Effector memory CD4-positive, alpha-beta T cell (primary cell): ENCODE measurements at places on chromosomes 7 and 10.

- no peak for DNase-seq
Measured at GRCh38 chr7:3712841-3713240, 411.8 kb downstream of the SDK1 start.

- DNase-seq = no peak
Measured at GRCh38 chr7:39453743-39454355, 112.4 kb upstream of the YAE1 start.

DNA sequence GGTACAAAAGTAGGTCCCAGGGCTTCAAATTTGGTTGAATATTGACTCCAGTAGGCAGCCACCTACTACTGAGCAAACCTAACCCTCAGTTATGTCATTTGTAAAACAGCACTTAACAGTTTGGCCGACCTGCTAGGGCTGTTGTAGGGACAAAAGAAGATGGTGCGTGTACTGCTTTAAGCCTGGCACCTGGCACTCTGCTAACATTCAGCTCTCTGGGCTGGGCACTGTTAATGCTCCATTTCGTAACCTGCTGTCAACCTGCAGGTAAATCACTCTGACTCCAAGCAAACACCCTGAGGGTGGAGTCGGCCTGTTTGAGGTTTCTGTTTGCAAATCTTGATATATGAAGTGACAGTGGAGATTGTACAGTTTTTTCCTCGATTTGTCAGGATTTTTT is 7.2 kb downstream of the ZKSCAN1 start:
- DNase-seq = no peak

DNA sequence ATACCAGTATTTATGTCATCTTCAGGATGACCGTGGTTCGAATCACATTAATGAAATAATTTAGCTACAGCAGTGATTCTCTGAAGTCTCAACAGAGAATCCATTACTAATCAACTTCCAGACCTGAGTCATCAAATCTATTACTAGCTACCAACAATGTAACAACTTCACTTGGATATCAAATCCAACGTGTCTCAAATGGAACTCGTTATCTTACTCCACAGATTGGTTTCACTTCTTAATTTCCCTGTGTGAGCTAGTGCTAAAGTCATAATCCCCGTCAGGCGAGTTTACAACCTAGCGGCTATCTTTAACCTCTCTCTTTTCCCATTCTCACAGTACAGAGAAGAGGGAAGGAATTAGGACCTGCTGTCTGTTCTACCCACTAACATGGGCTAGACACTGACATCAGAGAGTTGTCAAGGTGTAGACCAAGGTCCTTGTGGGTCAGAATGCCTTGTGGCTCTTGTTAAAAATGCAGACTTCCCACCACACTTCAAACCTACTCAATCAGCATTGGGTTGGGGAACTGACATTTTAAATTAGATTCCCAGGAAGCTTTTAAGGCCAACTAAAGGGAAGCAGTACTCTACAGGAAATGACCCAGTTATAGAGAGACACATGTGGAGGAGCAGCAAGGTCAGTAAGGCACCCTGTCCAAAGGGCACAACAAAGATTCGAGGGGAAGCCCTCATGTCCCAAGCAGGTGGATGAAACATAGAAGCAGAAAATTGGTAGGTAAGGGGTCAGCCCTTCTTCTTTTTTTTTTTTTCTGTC is 57.3 kb upstream of the GSAP start:
- DNase-seq = no peak

GRCh38 chr10:82692458-82692857 is 817.5 kb downstream of the NRG3 start:
- no peak for DNase-seq

GRCh38 chr10:92757066-92757710 is 67.4 kb downstream of the HHEX start:
- no peak for DNase-seq

DNA sequence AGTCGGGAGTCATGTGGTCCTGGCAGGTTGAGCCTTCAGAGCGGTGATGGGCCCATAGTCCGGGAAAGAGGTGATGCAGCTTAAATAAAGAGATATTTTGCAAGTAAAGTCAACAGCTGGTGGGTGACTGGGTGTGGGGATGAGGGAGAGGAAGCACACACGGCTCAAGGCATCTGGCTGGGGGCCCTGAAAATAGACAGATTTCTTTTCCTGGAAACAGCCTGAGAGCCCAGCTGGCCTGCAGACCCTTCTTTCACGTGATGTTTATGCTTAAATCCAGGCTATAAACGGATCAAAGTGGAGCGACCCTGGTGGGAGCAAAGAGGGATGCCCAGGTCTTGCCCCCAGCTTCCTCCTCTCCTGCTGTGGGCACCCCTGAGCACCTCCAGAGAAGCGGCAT is 149.1 kb downstream of the TEX36 start:
- DNase-seq = no peak

DNA sequence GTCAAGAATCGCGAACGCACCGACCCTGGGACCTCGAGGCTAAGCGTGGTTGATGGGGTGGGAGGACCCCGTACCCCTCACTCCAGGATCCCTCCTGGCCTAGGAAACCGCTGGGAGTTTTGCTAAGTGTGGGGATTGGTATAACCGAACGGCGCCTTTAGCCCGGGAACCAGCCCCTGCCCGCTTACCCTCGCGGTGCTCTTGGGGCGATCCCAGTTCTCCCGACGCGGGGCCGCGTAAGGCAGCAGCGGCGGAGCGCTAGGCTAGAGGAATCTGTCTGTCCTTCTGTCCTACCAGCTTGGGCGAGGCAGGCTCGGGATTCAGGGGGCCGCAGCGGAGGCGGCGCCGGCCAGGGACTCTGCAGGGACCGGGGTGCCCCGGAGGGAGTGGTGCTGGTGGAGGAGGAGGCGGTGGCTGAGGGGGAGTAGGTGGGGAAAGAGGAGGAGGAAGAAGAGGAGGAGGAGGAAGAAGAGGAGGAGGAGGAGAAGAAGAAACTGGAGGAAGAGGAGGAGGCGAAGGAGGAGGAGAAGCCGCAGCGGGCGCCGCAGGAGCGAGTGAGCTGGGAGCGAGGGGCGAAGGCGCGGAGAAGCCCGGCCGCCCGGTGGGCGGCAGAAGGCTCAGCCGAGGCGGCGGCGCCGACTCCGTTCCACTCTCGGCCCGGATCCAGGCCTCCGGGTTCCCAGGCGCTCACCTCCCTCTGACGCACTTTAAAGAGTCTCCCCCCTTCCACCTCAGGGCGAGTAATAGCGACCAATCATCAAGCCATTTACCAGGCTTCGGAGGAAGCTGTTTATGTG is 439 bp upstream of the EMX2 start:
- DNase-seq = no peak

DNA sequence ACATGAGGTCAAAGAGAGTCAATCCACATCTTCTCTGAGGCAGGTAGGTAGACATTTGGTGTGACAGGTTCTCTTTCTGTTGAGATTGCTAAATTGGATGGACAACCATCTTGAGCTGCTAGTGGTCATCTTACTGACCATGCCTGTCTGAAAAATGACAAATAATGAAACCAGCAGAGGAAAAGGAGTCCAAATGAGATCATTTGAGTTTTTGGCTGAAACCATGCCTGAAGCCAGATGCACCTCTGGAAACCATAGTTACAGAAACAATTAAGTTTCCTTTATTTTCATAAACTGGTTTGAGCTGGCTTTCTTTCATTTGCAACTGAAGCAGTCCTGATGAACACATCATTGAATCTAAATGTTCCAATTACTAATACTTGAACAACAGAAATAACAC is 100.6 kb downstream of the ZNF438 start:
- DNase-seq = no peak

- DNase-seq = no peak
Measured at GRCh38 chr7:155104913-155105312, 34.8 kb downstream of the HTR5A start.

GRCh38 chr7:143728333-143728862 is 29.1 kb downstream of the CTAGE6 start:
- no peak for DNase-seq

DNA sequence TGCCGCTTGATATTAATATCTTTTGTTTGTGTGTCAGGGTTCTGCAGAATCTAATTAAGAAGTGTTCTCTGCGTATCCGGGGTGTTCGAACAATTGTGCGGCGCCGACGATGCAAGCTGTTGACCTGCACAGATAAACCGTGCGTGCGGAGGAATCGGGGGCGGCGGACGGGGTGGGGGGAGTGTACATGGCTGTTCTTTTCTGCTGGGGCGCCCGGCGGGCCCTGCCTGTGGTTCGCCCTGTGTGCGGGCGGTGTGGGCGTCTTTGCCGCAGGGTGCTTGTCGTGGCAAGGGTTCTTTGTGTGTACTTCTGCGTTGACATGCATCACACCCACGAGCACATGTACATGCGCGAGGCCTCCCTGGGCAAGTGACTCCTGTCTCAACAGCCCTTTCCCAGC is 47.9 kb downstream of the MICALL2 start:
- no peak for DNase-seq

- no peak for DNase-seq
Measured at GRCh38 chr10:129921801-129922597, 42.1 kb downstream of the EBF3 start.

- DNase-seq = no peak
Measured at GRCh38 chr7:12007576-12007975, 175.6 kb upstream of the THSD7A start.

GRCh38 chr10:113236998-113237397 is 287.0 kb downstream of the TCF7L2 start:
- no peak for DNase-seq
